ENCODE measurements at places on chromosomes 7 and 10.

GRCh38 chr10:61987951-61988379 is 86.5 kb downstream of the ARID5B start:
- DNase-seq: no peak

GRCh38 chr7:116439841-116440549 is 59.5 kb upstream of the CAV2 start:
- DNase-seq: no peak

DNA sequence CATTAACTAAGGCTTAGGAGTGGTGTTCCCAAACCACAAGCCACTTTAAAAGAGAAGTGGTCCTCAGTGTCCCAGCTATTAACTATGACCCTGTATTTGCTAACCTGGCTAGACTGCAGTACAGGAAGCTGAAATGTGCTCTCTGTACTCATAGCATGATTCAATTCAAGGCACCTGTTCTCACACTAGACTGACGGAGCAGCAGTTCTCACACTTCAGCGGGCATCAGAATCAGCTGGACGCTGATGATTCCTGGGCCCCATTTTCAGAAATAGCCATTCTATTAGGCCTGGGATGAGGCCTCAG is 24.5 kb upstream of the MSRB2 start:
- DNase-seq: no peak

DNA sequence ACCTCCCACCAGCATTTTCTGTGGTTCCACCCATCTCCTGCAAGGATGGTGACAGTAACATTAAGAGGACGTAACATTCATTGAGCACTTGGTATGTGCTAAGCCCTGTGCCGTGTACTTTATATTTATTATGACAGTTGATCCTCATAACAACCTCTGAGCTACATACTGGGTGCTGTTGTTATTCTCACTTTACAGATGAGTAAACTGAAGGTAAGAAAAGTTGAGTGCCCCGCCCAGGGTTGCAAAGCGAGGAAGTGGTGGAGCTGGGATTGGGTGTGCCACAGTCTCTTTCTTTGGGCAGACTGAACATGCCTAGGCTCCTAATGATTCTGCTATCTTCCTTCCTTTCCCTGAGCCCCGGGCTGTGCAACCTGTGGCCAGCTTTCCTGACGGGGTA is 107.4 kb downstream of the SH3PXD2A start:
- DNase-seq: no peak

GRCh38 chr7:154953006-154953684 is 49.8 kb downstream of the PAXIP1 start:
- peak; percentile 67 for DNase-seq

DNA sequence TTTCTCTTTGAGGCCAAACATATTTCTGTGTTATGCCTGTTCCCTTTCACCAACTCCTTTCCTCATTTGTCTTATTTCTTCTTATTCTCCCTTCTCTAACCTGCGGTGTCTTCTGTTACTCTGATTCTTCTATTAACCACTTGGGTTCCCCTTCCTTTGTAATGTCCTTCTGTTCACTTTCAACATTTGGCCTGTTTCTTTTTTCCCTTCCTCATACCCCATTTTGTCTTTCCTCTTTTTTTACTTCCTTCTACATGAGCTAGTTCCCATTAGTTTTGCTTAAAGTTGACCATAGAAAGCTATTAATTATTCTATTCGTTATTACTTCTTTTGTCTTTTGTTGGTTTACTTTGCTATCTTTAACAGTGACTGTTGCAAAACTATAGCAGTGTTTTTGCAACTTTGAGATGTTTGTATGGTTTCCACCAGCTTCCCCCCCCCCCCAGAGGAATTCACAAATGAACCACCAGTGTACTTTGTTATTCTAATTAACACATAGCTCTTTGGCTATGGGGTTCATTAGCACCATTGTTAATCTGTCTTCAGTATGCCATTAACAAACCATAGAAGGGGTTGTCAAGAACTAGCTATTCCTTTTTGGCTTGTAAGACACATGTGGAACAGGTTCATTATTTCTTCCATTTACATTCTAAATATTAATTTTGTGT is 2.9 kb downstream of the LRGUK start:
- no peak for DNase-seq

GRCh38 chr7:128164955-128165670 is 76.0 kb upstream of the LEP start:
- no peak for DNase-seq

GRCh38 chr7:151726652-151727578 is 150.0 kb downstream of the PRKAG2 start:
- no peak for DNase-seq

DNA sequence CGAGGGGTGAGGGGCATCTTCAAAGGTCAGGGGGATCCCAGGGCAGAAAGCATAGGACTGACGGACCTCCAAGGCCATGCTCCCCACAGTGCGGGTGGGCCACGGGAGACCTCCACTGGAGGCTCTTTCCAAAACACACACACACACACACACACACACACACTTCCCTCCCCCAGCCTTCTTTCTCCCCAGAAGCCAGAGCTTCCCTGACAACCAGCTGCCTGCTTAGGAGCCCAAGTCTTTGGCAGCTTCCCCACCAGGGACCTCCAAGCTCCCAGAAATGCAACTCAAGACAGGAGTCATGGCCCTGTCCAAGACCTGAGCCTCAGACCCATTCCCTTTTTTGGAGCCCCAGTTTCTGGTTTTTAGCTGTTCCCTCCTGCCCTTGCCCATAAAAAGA is 710 bp upstream of the C10orf105 start:
- DNase-seq: no peak

DNA sequence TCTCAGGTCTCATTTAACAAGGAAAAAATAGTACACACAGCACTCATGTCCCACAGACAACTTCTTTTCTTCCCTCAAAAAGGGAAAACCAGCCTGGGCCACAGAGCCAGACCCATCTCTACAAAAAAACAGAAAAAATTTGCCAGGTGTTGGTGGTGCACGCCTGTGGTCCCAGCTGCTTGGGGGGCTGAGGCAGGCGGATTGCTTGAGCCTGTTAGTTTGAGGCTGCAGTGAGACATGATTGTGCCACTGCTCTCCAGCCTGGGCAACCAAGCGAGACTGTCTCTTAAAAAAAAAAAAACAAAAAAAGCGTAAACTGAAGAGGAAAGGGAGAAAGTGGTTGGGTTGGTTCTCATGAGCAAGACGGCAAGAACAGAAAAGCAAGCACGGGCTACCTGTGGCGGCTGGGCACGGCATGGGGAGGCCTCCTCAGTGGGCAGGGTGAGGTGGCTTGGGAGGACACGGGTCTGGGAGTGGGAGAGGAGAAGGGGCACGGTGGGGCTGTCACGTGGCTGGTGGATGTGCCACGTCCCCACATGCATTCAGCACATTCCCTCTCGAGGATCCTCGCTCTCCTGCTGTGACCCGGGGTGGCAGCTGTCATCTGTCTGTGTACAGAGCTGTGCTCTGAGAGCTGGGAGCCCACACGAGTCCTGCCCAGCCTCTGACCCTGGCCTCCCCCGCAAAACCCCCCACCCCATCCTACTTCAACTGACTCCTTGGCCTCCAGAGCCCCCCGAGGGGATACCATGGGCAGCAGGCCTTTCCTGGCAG is 219.7 kb downstream of the MLLT10 start:
- no peak for DNase-seq

DNA sequence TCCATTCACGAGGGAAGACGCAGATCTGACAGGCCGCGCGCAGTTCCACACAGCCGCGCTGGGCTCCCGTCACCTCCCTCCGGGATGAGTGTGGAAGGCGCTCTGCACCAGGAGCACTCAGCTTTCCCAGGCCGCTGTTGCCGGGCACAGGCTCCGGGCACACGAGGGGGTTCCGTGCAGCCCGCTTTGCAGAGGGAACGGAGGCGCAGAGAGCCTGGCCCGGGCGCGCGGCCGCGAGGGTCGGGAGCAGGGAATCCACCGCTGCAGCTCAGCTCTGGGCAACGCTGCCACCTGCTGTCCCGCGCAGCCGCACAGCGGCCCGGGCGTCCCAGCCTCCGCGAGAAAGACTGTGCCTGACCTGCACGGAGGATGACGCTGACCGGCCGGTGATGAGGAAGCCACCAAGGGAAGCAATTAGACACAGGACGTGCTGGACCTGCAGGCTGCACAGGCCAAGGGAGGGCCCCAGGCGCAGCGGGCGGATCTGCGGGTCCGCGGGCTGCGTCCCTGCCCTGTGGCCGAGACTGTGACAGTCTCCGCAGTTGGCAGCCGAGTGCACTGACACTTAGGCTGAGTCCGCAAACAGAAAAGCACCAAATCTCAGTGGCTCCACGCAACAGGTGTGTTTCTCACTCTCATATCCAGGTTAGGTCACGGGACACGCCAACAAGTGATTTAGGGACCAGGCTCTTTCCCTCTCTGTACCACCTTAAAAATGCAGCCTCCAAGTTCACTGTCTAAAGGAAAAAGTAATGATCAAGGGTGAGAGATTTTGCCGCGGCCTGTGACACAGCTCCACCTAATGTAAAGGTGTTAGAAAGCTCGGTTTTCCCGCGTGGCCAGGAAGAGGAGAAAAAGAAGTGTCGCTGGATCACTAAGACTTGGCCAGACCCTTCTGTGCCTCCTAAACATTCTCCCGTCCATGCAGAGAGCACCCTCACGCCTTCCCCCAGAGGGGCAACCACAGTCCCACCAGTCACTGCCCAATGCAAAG is 94.5 kb downstream of the SEC61G start:
- peak; percentile 74 for DNase-seq

GRCh38 chr10:62528441-62528840 is 154.3 kb downstream of the ZNF365 start:
- no peak for DNase-seq

GRCh38 chr10:21495002-21495751 is 30.3 kb downstream of the SKIDA1 start:
- DNase-seq: no peak

- no peak for DNase-seq
Observed at GRCh38 chr7:101390901-101391301, 28.2 kb downstream of the COL26A1 start.

DNA sequence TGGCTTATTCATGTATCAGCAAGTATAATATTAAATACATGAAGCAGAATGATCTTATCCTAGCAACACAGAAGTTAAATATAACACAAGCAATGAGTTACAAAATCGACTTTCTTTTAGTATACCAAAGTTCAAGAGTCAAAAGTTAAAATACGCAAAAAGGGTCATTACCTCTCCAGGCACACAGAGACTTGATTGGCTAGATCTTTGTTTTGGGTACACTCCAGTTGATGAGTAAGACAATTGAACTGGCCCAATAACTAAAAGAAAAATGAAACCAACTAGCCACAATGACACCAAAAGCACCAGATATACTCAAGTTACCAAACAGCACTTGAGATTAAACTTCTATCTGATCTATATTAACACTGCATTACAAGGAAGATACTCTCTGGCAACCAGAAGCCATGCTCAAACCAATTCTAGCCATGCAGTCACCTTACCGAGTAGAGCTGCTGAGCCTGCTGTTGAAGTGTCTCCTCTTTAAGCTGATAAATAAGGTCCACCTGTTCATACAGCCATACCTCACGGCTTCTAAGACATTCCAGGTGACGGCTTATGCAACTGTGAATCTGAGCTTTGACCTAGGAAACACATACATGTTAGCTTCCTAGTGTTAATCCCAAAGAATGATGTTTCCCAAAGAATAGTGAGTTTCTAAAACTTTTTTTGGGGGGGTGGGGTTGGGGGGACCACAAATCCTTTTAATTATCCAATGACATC is 15.6 kb downstream of the NCOA4 start:
- no peak for DNase-seq

DNA sequence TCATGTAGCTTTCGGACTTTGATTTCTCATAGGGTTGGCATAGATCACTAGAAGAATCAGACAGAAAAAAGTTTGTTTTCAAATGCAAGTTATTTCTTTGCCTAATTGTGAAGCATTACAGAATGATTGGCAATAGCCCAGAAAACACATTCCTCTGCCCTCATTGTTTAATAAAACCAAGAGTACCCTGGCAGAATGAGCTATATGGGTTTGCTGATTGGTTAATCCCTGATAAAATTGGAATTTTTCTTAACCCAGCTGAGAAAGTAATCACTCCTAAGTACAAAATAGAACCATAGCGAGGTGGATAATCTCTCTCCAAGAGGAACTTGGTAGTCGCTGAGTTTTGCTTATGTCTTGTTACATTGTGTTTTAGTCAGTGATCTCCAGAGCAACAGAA is 30.9 kb upstream of the CREB5 start:
- no peak for DNase-seq

GRCh38 chr10:32961343-32961894 is 3.4 kb upstream of the ITGB1 start:
- no peak for DNase-seq

DNA sequence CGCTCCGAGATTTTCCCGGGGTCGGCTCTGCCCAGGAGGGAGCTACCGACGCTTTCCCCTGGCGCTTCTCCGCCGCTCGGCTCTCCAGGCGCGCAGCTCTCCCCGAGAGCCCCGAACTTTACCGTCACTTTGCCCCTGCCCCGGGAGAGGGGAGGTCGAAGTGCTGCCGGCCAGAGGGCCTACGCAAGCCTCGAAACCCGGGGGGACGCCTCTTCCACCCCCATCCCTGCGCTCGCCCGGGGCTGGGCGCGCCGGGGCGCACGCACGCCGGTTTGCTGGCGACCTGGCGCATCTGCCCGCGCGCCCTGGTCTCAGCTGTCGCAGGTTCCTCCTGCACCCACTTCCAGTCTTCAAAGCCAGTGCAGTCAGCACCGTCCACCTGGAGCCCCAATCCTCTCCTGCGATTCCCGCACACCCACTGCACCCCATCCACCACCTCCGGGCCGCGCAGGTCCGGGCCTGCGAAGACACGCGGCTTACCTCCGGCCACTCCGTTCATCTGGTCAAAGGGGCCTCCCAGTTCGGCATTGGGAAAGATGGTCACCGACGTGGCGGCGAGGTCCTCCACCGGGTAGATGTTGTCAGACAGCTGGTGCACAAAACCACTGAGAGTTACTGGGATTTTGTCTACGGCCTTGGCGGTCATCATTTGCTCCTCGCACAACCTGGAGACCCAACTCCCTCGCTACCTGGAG is 638 bp downstream of the EGR2 start:
- no peak for DNase-seq

GRCh38 chr7:41916450-41916927 is 213.6 kb upstream of the INHBA start:
- no peak for DNase-seq
